ENCODE measurements at places on chromosomes 2 and 18. TPM values are rescaled to one million over a fixed set of nuclear protein-coding genes. Genes with fewer than 3 reads are reported as not detected.
A peak's percentile ranks its signal among the peaks of the same experiment; 100 is the strongest.

DNA sequence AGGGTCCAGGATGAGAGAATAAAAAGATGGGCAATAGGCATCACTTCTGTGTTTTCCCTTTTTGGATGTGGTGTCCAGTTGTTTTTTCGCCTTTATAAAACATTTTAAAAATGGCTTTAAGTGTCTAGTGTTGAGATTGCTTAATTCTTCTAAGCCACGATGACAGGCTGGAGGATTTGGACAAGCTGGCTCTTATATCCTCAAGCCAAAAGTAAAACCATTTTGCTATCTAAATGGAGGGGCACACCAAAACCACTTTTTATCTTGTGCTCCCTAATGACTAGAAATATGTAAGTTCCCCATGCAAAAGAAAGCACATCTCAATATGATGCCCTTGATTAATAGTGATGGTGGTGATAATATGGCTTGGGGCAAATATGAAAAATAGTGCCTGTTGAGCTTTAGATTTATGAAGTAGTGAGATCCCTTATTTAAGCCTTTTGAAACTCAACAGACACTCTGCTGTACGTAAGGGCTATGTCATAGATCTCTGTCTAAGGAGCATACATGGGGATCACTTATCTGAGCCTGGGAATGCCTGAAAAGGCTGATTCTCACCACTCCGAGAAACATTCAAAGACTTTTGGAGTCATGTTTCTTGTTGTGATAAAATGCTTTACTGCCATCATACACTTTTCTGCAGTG, 185.5 kb downstream of the KCNS3 start:
- no peak for DNase-seq

DNA sequence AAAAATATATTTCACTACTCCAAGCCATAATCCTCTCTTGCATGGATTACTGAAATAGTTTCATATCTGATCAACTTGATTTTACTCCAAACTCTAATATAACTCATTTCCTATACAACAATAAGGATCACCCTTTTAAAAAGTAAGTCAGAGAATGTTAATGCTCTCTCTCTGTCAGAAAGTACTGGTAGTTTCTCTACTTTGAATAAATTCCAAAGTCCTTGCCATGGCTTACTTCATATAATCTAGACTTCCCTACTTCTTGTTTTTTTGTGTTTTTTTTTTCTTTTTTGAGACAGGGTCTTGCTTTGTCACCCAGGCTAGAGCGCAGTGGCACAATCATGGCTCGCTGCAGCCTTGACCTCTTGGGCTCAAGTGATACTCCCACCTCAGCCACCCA, 36.2 kb downstream of the MAP3K2 start:
- DNase-seq, result no peak

DNA sequence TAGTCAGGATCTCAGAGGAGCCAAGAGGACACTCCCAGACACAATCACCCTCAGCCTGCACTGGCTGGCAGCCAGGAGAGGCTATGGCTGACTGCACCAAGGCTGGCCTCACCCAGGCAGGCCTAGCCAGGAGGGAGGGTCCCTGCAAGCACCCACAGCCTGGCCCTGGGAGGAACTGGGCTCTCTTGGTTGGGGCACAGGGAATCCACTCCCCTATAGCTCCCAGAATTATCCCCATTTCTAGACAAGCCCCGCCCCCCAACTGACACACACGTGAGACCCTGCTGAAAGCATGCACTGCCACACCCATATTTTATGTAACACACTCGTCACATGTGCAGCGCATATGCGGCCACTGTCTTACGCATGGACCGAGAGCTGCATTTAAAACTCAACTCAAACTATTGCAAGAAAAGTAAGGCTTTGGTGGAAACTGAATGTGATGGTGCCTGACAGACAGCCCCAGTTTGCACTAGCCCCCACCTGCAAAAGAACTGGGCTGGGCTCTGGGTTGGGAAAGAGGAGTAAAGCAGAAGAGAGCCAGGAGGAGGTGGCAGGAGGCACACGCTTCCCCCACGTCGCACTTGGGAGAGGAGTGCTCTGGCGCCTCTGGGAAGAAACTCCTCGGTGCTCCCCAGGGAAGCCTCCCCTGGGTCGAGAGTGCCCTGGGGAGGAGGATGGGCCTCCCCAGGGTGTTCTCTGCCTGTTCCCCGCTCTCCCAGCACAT, 28.9 kb upstream of the ARHGEF4 start:
- DNase-seq, result no peak

DNA sequence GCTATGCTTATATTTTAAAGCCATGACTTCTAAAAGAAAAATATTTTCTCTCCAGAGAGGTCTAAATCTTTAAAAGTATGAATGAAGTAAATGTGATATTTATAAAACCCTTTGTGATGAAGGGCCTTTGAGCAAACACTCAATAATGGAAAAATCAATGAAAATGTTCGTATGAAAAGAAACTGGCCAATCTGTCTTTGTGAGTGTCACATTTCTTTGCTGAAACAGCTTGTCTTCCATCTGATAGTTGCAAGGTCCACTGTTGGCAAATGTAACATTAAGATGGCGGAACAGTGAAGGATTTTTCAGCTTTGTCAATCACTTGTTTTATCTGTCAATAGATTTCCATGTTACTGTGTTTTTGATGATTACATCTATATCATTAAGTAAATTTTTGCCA, 162.9 kb upstream of the GATA6 start:
- DNase-seq, result no peak

Gene BCL11A
- total RNA-seq, result 1.00 TPM

DNA sequence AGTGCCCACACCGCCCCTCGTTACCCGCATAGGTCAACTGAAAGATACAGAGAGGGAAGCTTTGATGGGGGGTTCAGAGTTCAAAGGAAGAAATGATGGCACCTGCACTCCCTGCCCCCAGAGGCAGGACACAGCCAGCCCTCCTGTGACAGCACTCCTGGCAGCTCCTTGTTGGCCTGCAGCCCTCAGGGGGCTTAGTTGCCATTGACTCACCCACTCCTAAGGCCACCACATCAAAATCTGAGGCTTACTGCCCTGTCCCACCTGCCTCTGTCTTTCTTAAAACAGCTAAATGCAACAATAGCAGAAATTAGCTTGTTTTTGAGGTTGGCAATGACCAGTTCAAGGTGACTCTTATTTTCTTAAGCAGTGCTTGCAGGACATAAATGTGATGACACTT, 31.6 kb upstream of the SLC35F6 start:
- no peak for DNase-seq

DNA sequence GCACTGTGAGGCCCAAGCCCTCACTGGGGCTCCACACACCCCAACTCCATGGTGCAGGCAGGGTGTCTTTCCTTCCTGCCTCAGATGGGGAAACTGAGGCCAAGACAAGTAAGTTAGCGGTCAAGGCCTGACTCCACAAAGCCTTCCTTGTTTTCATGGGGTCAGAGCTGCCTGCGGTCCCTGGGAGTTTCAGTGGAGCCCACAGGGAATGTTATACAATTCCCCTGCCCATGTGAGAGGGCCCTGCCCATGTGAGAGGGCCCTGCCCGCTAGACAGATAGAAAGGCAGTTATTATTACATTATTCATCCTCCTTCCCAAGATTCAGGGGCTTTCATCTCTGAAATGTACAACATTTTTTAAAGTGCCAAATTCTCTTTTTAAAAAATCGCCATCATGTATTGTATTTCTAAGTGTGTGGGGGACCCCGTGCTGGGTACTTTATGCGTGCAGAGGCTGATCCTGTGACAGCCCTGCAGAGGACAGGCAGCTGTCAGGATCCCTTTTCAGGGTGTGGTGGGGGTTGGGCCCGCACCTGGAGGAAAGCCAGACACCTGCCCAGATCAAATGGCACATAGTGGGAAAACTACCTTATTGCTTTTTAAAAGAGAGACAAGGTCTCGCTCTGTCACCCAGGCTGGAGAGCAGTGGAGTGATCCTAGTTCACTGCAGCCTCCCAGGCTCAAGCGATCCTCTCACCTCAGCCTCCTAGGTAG, 23.4 kb downstream of the FBLN7 start:
- DNase-seq, result no peak

GRCh38 chr2:132403146-132403545, 13.5 kb upstream of the GPR39 start:
- DNase-seq, result no peak

GRCh38 chr18:29041976-29042375, 865.0 kb upstream of the CDH2 start:
- DNase-seq, result no peak

DNA sequence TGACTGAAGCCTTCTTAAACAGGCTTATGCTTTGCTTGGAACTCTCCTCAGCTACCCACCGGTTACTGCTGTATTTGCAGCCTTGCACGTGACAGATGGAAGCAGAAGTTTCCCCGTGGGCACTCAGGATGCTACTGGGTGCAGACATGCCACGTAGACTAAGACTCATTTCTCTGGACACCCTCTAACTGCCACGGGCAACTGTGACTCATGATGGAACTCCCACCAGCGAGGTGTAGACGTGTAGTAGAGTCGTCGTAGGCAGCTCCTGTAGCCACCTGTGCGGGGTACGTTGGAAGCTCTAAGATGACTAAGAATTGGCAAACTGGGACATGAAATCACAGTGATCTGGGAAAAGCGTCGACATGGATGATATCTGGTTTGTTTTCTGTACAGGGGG, 27.5 kb downstream of the TSHZ1 start:
- no peak for DNase-seq

Gene TMEM178A
- total RNA-seq, result 1.5 TPM

DNA sequence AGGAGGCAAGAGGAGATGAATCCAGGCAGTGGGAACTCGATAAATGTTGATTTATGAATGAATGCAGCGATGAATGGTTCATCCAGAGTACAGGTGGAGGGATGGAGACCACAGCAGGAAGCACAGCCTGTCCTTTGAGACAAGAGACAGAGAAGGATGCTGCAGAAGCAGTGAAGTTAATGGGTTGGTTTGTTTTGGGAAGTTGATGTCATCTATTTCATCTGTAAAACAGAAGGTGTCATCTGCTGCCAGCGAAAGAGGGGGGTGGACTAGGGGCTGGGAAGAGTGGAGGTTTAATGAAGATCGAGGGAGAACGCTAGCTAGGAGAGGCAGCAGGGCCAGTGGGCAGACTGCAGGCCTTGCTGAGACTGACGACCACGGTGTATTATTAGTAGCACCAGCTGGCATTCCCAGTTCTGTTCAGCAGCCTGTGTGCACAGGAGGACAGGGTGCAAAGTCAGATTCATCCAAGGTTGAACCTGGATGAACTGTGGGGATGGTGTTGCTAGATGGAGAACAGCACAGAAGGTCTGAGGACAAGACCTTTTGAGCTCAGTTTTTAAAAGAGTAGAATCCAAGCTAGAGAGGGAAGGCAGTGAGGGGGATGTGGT, 120.3 kb upstream of the CAPN13 start:
- no peak for DNase-seq

- no peak for DNase-seq
These were observed 109.6 kb upstream of the SPOPL start for GRCh38 chr2:138391946-138392345.

DNA sequence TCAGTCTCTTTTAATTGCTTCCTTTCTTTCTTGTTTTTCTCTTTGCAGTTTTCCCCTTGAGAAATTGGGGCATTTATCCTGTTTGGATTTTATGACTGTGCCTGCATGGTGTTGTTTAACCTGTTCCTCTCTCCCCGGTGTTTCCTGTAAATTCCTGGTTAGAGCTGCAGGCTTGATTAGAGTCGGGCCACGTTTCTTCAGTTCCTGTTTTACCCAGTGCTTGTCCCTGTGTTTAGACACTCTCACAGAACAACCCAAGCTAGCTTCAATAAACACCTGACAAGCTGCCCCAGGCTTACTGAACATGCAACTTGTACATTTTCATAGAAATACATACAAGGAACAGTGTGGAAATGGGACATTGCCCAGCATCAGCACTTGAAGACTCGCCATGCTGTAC, 53.9 kb downstream of the NGEF start:
- DNase-seq, result no peak

Gene IL1RL2
- 1.4 TPM for total RNA-seq

DNA sequence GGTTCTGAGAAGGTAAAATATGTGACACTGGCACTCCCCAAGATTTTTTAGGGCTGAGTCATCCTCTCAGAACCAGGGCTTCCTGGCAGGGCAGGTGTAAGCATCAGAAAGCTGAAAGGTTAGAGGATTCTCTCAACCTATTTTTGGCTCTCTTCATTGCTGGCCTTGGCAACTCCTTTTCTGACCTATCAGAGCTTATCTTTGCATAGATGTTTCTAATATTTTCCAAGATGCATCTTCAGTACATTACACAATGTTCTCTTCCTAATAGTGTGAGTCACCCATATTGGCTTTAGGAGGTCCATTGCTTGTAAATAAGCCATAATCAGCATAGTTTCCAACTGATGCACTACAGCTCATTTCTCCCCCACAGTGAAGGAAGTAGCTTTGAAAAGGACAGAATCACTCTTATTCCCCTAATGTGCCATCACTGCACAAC, 2008.4 kb upstream of the PIK3C3 start:
- no peak for DNase-seq

GRCh38 chr2:16391986-16392385, 273.6 kb downstream of the CYRIA start:
- DNase-seq, result no peak

DNA sequence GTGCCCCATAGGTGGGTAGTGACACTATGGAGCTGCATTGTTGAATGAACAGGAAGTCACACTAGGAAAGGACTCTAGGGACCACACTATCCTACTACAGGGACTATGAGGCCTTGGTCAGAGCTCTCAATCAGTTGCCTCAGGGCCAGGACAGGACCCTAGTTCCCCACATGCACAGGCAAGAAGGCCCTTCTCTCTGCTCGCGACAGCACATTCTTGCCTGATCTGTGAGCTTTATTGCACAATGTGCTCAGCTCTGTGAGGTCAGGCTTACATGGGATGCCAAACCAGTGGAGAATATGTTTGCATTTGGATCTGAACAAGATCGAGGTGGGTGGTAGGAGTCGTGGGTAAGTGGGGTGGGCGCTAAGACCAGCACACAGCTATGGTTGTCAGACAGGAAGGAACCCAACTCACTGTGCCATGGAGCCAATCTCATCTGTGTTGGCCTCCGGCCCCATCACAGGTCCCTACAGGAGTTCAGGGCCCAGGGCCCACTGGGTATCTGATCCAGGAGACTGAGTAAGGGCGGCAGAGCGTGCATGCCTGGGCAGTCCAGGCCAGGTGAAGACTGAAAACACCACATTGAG, 8.0 kb downstream of the PCARE start:
- no peak for DNase-seq

- DNase-seq, result peak; percentile 72
These were observed 70.8 kb upstream of the SMAD7 start for GRCh38 chr18:49021433-49022129.

DNA sequence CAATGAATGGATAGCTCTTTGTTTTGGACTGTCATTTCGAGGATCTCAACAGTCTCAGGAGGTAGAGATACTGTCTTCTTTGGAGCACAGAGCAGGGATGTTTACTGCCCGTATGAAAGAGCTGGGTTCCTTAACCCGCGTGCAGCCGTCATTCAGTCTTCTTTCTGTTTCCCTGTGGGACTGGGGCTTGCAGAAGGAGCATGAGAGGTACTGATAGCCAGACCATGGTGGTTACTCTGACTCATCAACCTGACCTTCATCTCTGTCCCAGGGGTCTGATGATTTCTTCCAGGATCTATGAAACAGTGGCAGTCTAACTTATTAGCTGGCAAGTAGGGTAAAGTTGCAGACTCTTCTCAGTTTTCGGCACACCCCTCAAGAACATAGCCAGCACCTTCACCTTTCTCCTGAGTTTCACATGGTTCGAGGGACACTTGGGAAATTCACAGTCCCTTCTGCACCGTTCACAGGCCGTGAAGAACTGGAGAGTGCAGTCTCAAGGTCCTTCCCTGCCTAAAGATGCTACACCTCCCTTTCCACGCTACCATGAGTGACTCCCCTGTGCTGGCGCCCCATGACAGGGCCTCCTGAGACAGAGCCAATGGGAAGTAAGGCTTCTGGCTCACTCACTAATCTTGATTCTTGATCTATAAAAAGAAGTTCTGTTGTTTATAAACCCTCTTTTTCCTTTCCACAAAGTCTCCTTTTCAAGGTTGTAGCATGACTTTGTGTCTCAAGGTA, 226.2 kb downstream of the MC4R start:
- DNase-seq, result no peak

GRCh38 chr2:146270618-146271017, 1574.2 kb upstream of the ACVR2A start:
- DNase-seq, result no peak

Measured in activated T-cell treated with anti-CD3 and anti-CD28 coated beads, Interleukin-2, amount 50 U/mL, for 72 hours (primary cell).